Activated naive CD4-positive, alpha-beta T cell treated with Interleukin-2 at 50 U/mL for 16 hours (primary cell): ENCODE measurements at places on chromosomes 12 and 14.

DNA sequence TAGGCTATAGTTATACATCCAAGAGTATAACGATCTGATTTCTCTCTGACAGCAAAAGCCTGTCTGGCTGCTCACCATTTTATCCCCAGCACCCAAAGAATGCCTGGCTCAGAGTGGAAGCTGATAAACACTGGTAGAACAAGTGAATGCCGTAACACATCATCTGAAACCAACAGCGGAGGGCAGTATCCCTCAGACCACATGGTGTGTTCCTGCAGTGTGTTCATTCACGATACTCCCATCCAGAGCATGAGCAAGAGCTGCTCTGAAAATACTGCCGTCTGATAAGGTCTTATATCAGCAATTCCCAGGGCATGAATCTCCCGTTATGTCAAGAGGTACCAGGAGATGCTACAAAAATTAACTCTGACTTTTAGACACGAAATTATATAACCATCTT lies 95.9 kb downstream of the TTC7B start:
- DNase-seq: no peak

GRCh38 chr12:132517013-132517739 lies 27.2 kb downstream of the FBRSL1 start:
- DNase-seq: no peak

GRCh38 chr12:19755136-19755535 lies 315.8 kb downstream of the AEBP2 start:
- no peak for DNase-seq

- no peak for DNase-seq
Measured at GRCh38 chr12:128091101-128091720, 175.8 kb upstream of the TMEM132C start.

DNA sequence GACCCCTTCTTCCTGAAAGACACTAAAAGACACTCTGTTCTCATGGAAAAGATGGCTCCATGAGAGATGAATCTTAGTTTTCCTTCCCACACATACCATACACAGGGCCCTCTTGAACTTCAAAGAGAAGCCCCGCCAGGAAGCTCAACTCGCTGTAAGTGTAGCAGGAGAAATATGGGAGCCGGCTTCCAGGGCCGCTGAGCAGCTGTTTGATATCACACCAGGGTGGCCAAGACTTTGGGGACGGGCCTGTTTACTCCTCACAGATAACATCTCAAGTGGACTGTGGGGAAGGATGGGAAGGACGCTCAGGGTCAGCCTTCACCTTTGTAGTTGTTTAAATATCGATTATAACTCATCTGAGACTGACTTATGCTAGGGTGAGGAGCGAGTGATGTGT lies 235.5 kb upstream of the TBX3 start:
- no peak for DNase-seq

DNA sequence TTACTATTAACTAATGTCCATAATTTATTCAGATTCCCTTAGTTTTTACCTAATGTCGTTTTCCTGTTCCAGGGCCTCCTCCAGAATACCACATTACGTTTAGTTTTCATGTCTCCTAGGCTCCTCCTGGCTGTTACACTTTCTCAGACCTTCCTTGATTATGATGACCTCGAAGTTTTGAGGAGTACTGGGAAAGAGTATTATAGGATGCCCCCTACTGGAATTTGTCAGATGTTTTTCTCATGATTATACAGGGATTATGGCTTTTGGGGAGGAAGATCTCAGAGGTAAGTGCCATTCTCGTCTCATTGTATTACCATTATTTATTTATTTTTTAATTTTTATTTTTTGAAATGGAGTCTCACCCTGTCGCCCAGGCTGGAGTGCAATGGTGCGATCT lies 17.7 kb upstream of the C1S start:
- DNase-seq: no peak

DNA sequence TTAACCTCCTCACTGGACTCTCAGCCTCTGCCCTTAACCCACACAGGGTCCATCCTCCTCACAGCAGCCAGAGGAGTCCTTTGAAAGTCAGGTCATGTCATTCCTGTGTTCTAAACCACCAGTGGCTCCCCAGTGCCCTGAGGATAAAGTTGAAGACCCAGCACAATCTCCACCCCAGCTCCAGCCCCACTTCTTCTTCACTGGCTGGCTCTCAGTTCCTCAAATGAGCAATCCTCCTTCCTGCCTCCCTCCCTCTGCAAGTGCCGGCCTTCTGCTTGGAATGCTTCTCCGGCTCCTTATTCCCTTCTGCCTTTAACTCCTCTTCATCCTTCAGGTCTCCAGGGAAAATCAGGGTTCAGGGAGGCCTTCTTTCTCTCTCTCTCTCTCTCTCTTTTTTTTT lies 32.0 kb upstream of the SPPL3 start:
- DNase-seq: no peak

GRCh38 chr14:72855913-72856312 lies 38.0 kb downstream of the DPF3 start:
- no peak for DNase-seq

DNA sequence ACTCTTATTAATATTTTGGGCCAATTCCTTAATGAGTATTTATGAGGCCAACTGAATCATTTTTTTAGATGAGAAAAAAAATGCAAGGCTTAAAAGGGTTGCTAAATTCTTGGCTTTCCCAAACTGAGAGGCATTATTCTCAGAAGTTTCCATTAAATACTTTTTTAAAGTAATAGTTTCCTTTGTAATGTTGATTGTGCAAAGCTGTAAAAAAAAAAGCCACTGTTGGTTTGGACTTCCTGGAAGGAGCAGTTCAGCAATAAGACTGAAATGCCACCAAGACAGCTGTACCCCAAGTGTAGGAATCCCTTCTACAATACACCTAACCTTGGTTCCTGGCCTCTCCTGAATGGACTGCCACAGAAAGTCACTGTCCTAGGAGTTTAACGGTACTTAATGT lies 231.3 kb downstream of the MON2 start:
- DNase-seq: no peak

GRCh38 chr12:54292083-54292930 lies 8.5 kb downstream of the NFE2 start:
- DNase-seq: no peak

DNA sequence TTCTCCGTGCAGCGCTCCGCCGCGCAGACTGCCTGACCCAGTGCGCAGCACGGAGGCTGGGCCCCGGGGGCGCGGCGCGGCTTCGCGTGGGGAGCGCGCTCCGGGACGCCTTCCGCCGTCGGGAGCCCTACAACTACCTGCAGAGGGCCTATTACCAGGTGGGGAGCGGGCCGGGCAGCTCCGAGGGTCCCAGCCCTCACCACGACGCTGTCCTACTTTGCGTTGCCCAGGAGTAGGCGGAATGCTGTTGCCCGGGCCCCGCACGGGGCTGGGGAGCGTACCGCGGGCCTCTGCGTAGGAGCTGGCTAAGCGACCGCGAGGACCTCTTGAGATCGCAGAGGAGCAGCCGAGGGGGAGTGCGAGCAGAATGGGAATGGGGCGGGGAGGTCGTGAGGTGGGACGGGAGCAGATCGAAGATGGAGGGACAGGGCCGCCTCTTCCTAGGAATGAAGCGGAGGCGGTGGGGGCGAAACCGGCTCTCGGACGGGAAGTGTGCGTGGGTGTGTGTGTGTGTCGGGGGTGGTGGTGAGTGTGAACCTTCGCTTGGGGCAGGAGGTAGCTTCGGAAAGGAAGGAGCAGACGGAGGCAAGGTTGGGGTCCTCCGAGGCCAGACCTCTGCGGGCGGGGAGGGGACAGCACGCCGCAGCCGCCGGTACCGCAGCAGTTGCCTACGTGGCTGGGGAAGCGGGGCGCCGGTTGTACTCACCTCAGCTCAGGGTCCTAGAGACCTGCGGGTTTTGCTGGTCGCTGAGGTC lies 751 bp downstream of the P3H3 start:
- peak; percentile 45 for DNase-seq

GRCh38 chr14:52977798-52978197 lies 26.9 kb upstream of the FERMT2 start:
- DNase-seq: no peak

DNA sequence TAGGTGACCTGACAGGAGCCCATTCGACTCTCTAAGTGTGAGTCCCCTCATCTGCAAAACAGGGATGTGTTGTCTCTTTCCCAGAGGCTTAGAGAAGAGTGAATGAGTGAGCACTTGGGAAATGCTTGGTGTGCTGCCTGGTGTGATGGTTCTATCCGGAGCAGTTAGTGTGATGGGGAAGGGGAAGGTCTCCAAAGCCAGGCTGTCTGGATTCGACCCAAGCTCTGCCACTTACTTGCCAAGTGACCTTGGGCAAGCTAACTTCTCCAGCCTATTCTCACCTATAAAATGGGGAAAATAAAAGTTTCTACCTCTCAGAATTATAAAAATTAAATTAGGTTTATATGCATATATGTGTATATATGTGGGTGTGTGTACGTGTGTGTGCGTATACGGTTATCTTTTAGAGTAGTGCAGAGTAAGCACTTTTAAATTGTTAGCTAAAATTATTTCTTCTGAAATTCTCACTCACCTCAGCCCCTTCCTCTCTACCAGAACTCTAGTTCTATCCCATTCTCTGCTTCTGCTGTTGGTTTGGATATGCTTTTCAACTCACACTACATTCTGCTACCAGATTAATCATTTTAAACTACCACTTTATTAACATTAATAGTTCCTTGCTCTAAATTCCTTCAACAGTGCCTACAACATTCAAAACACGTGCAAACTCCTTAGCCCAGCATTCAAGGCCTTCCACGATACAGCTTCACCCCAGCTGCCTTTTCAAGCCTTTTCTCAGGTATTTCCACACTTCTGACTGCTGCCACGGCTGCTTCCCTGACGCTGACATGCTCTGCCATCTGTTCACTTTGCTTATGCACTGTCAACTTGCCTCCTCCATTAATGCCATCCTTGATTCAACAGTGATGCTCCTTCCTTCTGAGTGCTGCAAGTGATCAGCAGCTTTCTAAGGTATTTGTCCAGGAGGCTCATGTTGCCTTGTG lies 55.3 kb downstream of the DICER1 start:
- DNase-seq: no peak

DNA sequence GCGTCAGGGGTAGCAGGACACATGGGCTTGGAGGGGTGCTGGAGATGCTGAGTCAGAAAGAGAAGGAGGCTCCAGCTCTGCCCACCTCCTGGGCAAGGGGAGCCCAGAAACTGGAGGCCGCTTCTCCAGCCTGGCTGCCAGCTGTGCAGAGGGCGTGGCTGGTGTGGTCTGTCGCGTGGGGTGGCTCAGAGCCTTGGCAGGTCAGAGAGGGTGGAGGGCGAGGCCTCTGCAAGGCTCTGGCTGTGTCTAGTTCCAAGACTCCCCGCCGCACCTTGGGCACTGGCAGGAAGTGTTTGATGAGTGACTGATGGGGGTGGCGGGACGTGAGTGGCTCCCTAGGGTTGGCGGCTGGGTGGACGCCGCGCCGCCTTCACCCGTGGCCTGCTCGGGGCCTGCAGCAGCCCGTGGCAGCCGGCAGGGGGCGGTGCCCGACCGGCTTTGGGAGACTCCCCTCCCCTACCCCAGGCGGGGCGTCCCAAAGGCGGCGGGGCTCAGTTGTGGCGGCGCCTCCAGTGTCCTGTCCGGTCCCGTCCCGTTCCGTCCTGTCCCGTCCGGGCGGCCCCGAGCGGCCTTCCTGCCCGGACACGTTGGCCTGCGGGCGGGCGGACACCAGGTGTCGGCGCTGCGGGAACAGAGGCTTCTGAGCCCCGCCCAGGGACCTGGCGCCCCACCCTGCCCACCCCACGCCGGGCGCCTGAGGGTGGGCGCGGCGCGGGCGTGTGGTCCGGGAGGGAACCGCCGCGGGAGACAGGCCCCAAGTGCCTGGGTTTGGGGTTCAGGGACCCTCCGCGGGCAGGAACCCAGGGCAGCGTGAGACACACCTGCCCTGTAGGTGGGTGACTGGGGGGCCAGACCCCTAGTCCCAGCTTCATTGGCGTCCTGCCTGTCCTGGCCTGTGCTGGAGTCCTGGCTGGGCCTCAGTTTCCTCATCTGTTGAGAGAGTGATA lies 39.7 kb downstream of the KRT80 start:
- peak; percentile 80 for DNase-seq

- no peak for DNase-seq
Measured at GRCh38 chr14:77203611-77204458, 22.2 kb downstream of the TMEM63C start.

GRCh38 chr12:109258607-109259544 lies 50.2 kb downstream of the FOXN4 start:
- DNase-seq: no peak
